ENCODE measurements at places on chromosomes 4 and X.

- no peak for DNase-seq
These were observed 21.5 kb upstream of the ASB5 start for GRCh38 chr4:176290520-176290919.

GRCh38 chrX:15808254-15808653, 18.0 kb downstream of the ZRSR2 start:
- DNase-seq: no peak

DNA sequence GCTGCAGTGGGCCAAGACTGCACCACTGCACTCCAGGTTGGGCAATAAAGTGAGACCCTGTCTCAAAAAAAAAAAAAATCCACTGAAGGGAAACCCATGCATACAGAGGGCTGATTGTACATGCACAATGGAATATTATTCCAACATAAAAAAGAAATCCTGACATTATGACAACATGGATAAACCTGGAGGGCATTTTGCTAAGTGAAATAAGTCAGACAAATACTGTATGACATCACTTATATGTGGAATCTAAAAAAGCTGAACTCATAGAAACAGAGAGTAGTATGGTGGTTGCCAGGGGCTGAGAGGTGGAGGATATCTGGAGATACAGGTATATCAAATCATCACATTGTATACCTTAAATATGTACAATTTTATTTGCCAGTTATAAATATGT, 102.2 kb downstream of the PPEF1 start:
- DNase-seq: no peak

GRCh38 chr4:90127706-90128345, 632 bp downstream of the CCSER1 start:
- no peak for DNase-seq

GRCh38 chr4:38873290-38873944, 5.8 kb downstream of the FAM114A1 start:
- DNase-seq: no peak

DNA sequence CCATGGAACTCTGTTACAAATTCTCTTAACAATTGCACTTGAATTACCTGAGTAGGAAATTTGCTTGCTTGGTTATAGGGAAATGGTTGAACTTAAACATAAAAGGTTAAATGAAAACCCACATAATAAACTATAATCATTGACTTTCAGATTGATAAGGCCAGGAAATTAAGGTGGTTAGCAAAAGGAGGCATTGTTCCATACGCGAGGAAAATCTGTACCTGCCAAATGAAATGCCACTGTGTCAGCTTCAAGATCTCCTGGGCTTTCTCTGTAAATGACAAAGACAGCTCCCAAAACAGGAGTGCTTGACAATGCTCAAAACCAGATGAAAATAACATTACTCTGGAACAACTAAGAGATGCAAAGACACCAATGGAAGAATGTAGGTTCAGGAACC, 125.5 kb upstream of the KLF3 start:
- DNase-seq: no peak

DNA sequence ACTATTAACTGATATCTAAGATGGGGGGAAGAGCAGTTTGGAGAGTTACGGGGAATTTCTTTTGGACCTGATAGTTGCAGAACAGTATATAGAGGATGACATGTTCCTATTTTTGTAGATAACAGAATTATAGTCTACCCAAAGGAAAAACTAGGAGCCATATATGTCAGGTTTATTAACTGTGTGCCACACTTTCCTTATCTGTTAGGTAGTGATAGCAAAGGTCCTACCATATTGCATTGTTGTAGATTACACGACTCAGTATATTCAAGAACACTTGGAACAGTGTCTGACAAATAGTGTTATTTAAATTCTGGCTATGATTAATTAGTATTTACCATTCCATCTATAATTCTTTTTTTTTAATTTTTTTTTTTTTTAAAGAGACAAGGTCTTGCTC, 175.3 kb downstream of the NR3C2 start:
- DNase-seq: no peak

DNA sequence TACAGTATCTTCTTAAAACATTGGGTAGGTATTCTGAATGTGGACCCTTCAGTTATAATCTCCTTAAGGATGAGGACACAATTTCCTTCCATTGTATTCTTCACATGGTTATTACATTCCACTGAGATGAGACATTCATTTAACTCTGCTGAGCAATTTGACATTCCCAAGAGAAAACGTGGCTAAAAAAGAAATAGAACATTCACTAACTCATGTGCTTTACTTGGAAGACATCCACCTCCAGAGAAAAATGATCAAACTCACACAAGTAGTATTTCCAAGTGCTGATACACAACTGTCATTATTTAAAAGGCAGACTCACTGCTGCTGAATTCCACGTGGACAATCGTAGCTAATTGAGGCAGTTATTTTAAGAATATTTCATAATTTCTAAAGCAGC, 227.9 kb upstream of the ANKRD50 start:
- peak; percentile 57 for DNase-seq

GRCh38 chr4:156594624-156595023, 377.0 kb downstream of the PDGFC start:
- no peak for DNase-seq

- no peak for DNase-seq
These were observed 51.1 kb downstream of the UGT2B7 start for GRCh38 chr4:69147334-69147733.

DNA sequence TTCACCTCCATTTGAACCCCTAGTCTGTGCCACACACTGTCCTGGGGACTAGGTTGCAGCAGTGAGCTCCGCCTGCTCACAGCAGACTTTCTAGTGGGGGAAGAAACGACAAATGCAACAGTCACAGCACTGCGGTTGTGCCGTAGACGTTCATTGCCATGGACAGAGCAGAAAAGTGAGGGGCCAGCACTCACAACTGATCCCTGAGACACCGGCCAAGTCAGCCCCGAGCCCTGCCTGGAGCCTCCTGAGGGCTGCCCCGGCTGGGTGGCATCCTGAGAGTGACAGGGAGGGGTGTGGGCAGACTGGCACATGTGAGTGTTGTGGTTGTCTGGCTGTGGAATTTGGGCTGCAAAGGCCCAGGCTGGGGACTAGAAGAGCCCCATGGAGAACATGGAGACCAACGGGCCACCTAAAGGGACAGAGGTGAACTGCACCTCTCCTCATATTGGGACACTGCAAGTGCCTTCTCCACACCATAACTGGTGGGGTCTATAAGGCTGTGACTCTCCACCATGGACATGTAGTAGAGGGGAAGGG, 4.6 kb downstream of the DUSP9 start:
- DNase-seq: no peak

DNA sequence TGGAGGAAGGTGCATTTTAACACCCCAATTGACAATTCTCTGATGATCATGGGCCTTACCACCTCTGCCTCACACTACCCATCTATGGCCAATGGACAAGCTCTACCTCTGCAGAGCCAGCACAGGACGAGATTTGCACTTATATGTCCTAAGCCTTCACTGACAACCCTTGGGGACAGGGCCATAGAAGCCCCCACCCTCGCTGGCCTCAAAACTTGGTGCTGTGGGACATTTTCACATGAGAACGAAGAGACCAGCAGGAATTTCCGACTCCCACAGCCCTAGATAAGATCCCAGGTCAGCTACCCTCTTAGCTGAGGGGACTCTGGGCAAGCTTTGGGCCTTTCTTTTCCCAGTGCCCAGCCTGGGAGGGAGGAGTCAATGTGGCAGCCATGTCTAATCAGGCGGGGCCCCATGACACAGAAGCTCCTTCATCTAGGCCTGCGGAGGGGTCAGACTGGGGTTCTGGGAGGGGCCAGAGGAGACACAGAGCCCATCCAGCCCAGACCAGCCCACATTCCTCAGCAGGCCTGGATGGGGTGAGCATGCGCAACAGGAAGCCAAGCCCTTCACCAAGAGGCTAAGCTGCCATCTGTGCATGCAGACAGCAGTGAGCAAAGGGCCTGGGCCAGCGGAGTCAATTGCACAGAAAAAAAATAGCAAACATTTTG, 12.1 kb downstream of the PJA1 start:
- DNase-seq: peak; percentile 72

GRCh38 chrX:15946783-15947580, 92.4 kb upstream of the AP1S2 start:
- DNase-seq: peak; percentile 49

DNA sequence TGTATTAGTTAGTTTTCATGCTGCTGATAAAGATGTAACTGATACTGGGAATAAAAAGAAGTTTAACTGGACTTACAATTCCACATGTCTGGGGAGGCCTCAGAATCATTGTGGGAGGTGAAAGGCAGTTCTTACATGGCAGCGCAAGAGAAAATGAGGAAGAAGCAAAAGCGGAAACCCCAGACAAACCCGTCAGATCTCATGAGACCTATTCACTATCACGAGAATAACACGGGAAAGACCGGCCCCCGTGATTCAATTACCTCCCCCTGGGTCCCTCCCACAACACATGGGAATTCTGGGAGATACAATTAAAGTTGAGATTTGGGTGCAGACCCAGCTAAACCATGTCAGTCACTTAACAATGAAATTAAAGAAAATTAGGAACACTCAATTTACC, 499.1 kb downstream of the FSTL5 start:
- DNase-seq: no peak

DNA sequence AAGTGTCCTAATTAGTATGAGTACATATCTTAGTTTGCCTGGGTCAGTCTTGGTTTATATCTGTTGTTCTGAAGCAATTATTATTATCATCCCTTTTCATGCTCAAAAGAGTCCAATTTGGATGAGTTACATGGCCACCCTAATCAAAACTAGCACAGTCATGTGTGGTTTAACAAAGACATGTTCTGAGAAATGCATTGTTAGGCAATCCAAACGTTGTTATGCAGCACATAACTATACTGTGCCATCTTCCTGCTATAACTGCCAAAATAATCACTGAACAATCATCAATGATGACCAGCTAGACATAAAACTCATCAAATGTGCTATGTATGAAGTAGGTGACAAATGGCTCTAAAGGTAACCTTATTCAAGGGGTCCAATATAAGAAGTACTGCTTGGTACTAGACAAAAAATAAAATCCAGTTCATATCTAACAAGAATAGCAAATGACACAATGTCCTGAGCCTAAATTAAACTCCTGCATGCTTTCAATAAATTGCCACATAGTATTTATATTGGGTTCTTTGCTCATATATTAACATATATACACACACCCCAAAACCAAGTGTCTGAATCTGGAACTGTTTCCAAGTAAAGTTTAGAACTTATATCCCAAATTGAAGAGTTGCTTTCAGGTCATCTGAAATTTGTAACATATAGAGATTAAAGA, 41.9 kb downstream of the CNOT6L start:
- no peak for DNase-seq

GRCh38 chr4:35325908-35326453, 918.3 kb downstream of the ARAP2 start:
- no peak for DNase-seq

- no peak for DNase-seq
These were observed 5.2 kb downstream of the ABLIM2 start for GRCh38 chr4:8153441-8153840.

GRCh38 chrX:116417214-116417613, 19.2 kb upstream of the SLC6A14 start:
- DNase-seq: peak; percentile 2

DNA sequence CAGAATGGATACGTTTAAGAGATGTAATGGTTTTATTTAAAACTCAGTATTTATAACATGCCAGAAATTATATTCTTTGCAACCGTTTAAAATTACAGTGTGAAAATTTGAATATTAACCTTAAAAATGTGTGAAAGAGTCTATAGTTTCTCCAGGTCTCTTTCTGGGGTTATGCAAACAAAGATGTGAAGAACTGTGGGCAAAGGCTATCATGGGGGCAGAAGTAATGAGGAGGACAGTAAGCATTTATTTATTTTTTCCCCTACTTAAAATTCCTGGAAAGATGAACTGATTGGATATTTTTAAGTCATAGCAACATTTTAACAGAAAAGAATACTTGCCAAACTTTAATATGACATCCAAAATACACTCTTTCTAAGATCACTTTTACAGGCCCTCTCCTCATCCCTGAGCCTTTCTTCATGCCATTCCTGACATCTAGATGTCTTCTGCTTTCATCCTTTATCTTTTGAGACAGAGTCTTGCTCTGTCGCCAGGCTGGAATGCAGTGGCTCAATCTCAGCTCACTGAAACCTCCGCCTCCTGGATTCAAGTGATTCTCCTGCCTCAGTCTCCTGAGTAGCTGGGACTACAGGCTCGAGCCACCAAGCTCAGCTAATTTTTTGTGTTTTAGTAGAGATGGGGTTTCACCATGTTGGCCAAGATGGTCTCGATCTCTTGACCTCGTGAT, 46.1 kb downstream of the TMEM131L start:
- DNase-seq: no peak

- no peak for DNase-seq
These were observed 128.4 kb downstream of the KLHL34 start for GRCh38 chrX:21529771-21530170.

DNA sequence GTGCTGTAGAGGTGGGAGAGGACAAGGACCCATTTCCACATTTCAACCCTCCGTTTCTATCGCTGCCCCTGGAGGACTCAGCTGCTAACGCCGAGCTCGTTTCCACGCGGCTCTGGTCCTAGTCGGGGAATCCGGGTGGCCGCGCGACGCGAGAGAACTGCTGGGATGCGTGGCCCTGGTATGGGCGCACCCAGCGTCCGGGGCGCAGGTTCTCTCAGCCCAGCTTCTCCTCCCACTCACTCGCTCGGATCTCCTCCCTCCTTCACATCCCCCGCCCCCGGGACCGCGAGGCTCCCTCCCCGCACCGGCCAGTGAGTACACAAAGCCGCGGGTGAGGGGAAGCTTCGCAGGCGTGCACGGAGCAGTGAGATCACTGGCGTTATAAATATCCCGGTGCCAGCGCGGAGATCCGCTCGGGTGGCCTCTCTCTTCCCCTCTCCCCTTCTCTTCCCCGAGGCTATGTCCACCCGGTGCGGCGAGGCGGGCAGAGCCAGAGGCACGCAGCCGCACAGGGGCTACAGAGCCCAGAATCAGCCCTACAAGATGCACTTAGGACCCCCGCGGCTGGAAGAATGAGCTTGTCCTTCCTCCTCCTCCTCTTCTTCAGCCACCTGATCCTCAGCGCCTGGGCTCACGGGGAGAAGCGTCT, at the start of gene FGF5:
TSS of gene FGF5 (plus strand) at position 412 of the 649 bp plus-strand sequence. CDS start at position 573, 161 bp downstream.
- DNase-seq: peak; percentile 81

DNA sequence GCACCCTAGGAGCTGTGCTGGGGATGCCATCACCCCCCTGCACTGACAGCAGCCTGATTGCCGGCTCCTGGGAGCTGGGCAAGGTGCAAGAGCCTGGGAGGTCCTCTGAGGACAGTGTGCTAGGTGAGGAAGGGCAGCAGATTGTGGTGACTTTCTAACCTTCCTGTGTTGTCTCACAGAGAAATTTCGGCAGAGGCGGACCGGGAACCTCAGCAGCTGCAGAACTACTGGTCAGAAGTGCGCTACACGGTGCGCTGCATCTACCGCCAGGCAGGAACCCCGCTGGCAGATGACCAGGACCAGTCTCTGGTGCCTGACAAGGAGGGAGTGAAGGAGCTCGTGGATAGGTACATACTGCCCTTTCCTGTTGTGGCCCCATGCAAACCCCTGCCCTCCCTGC, 89.8 kb downstream of the FAM193A start:
- no peak for DNase-seq

- DNase-seq: no peak
These were observed 205.7 kb upstream of the BCOR start for GRCh38 chrX:40303256-40304077.

DNA sequence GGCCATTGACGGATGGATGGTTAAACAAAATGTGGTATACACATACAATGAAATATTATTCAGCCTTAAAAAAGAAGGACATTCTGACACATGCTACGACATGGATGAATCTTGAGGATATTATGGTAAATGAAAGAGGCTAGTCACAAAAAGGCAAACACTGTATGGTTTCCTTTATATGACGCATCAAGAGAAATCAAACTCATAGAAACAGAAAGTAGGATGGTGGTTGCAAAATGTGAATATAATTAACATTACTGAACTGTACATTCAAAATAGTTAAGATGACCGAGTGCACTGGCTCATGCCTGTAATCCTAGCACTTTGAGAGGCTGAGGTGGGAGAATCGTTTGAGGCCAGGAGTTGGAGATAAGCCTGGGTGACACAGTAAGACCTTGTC, 9.5 kb upstream of the CASK start:
- DNase-seq: no peak

Measured in RWPE1 (cell line).